Natural killer cell (primary cell): ENCODE measurements at places on chromosomes 11 and 22. TPM values are rescaled to one million over a fixed set of nuclear protein-coding genes. Genes with fewer than 3 reads are reported as not detected.
A peak's percentile ranks its signal among the peaks of the same experiment; 100 is the strongest.

CSNK2A3 gene
- total RNA-seq: 1.1 TPM

POTEH gene
- not detected for total RNA-seq

SHISA8 gene
- total RNA-seq: not detected

PHF21B gene
- not detected for total RNA-seq

APOA1 gene
- not detected for total RNA-seq

CABP7 gene
- 0.35 TPM for total RNA-seq

SPDYC gene
- not detected for total RNA-seq

RTN4RL2 gene
- total RNA-seq: 0.38 TPM

CDCA5 gene
- total RNA-seq: 3.8 TPM

DNA sequence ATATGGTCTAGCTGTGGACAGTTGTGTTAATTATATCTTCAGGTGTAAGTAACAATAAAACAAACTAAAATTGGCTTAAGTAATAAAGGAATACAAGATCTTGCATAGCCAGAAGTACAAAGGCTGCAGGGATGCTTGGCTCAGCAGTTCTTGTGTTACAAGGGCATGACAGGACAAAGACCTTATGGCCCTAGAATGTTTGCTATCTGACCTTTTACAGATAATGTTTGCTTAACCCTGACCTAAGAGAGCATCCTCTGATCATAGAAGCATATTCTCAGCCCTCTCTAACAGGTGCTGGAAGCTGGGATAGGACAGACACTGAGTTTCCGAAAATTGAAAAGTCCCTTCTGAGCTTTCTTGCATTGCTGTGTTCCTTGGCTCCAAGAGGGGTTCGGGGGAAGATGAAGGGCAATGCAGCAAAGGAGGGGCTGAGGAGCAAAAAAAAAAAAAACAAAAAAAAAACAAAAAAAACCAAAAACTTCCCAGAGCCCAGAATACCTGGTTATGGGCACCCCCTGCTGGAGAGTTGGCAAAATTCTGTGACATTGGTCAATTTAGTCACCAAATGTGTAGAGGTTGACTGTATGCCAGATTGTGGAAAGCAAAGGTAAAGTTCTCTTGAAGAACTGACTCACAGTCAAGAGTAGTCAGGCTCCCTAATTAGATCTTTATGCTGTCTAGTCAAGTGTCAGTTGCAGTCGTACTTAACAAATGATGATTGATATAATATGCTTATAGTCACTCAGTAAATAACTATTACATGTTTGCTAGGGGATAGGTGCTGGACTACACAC is 10.4 kb upstream of the HIKESHI start:
- H3K27ac ChIP-seq: no peak overlapping the region
- H3K27me3 ChIP-seq: no peaks in the 10 kb centered on the region
- DNase-seq: peak; percentile 78
- H3K4me3 ChIP-seq: no peak overlapping the region
- no peaks in the 10 kb centered on the region for H3K36me3 ChIP-seq
- peaks cover 11% of the 10 kb centered on the region for H3K4me1 ChIP-seq

GRCh38 chr11:132692891-132693290 is 839.4 kb downstream of the OPCML start:
- no peak overlapping the region for H3K4me3 ChIP-seq
- no peak for DNase-seq
- no peaks in the 10 kb centered on the region for H3K4me1 ChIP-seq
- no peaks in the 10 kb centered on the region for H3K36me3 ChIP-seq

- no peak overlapping the region for H3K27ac ChIP-seq
- no peak for DNase-seq
- H3K4me3 ChIP-seq: no peak overlapping the region
- H3K27me3 ChIP-seq: no peaks in the 10 kb centered on the region
- peaks cover 5% of the 10 kb centered on the region for H3K4me1 ChIP-seq
Measured at GRCh38 chr11:67593565-67593905, 9.9 kb downstream of the GSTP1 start.

- no peaks in the 10 kb centered on the region for H3K4me1 ChIP-seq
- no peak overlapping the region for H3K4me3 ChIP-seq
- H3K36me3 ChIP-seq: no peaks in the 10 kb centered on the region
- no peaks in the 10 kb centered on the region for H3K27me3 ChIP-seq
- DNase-seq: no peak
- no peak overlapping the region for H3K27ac ChIP-seq
Measured at GRCh38 chr11:30546334-30546733, 39.8 kb downstream of the MPPED2 start.

DNA sequence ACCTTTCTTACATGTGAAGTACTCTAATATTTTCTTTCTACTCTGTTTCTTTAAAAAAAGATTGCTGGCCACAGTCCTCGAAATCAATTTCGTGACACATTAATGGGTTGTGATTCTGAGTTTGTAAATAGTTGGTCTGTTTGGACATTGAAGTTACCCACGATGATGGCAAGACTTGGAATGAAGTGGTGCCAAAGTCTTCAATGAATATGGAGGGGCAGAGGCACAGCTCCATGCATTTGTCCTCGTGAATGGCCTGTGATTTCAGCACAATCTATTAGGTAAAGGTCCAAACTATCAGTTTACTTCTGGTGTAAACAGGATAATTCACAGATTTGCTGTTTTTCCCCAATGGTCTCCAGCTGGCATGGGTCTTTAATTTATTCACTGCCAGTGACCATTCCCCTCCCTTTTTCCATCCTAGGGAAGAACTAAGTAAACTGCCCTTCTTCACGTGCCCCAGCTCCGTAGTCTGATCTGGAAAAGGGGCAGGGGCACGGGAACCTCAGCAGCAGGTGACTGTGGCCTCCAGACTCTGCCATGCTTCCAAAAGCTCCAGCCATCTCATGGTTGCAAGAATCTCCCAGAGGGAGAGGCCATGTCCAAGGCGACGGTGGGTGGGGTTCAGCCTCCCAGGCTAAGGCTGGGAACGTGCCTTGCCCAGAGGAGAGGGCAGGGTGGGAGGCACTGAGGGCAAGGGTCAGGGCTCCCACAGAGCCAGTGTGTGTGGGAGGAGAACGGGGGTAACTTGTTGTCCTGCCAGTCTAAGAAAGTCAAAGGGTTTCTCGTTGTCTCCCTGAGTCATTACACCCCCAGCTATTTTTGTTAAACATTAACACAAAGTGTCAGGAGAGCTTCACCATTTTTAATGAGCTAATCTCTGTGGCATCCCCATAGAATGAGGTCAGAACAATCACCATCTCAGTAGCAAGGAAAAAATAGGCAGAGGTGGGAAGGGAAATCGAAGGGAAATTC is 16.9 kb upstream of the PEX26 start:
- no peak for DNase-seq
- no peak overlapping the region for H3K27ac ChIP-seq
- no peak overlapping the region for H3K4me3 ChIP-seq
- no peaks in the 10 kb centered on the region for H3K36me3 ChIP-seq

DNA sequence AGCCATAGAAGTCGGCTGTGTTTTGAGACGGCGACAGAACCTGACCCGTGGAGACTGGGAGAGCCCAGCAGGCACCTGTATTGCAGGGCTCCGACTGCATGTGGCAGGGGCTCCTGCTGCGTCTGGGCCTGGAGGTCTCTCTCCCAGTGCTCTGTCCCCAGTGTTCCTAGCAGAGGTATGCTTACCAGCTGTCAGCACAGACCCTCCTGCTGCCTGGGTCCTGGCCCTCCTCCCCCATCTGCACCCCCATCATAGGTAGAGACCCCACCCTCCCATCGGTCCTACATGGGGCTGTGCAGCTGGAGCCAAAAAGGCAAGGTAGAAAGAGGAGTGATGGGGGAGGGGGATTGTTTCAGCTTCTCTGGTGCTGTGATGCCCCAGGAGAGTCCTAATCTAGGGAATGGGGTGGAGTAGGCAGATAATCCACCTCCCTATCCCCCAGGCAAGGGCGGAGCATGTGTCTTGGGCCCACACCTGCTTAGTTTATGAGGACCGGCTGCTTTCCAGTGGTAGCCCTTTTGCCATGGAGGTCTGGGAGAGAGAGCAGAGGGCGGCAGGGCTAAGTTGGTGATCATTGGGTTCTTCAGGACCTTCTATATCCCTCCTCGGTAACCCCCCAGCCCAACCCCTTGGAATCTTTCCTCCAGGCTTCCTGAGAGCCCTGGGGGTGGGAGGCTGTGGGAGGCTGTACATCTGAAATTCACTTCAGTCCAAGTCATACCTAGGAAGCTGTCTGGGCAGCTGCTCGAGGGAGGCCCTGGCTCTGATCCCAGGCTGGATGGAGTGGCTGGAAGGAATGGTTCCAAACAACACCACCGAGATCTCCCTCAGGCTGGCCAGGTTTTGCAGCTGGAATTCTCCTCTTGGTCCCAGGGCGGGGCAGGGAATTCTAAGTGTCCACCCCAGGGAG is 5.3 kb downstream of the SLC7A4 start:
- H3K27ac ChIP-seq: no peak overlapping the region
- H3K4me1 ChIP-seq: peaks cover 16% of the 10 kb centered on the region
- H3K4me3 ChIP-seq: no peak overlapping the region
- DNase-seq: no peak
- H3K36me3 ChIP-seq: no peaks in the 10 kb centered on the region
- H3K27me3 ChIP-seq: peaks cover 3% of the 10 kb centered on the region

- no peak for DNase-seq
- peaks cover 17% of the 10 kb centered on the region for H3K27me3 ChIP-seq
- no peak overlapping the region for H3K4me3 ChIP-seq
Measured at GRCh38 chr11:12724301-12725054, 50.3 kb downstream of the TEAD1 start.

GRCh38 chr11:75072582-75072981 is 24.1 kb downstream of the OR2AT4 start:
- H3K4me3 ChIP-seq: no peak overlapping the region
- H3K27me3 ChIP-seq: no peaks in the 10 kb centered on the region

DNA sequence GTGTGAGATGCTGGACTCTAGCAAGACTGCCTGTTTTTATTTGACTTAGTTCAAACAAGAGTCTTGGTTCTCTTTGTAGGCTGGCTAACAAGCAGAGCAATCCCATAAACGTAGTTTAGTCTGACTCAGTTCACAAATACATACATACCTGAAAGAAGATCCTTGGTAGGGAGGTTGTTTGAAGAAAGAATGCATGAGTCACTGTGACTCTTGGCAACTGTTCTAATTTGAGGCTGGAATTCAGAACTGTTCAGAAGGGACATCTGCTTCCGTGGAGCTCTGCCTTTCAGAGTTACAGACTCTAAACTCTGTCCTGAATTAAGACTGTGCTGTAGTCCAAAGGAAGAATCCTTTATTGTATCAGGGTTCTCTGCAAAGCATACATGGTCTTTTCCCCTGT is 32.2 kb downstream of the C2CD3 start:
- H3K4me1 ChIP-seq: no peaks in the 10 kb centered on the region
- DNase-seq: no peak
- H3K4me3 ChIP-seq: no peak overlapping the region

- H3K4me3 ChIP-seq: no peak overlapping the region
- H3K27ac ChIP-seq: no peak overlapping the region
- no peaks in the 10 kb centered on the region for H3K36me3 ChIP-seq
Measured at GRCh38 chr22:44155115-44155514, 25.6 kb upstream of the PARVG start.

GRCh38 chr11:121179306-121179705 is 78.3 kb downstream of the TECTA start:
- no peaks in the 10 kb centered on the region for H3K4me1 ChIP-seq
- H3K4me3 ChIP-seq: no peak overlapping the region
- no peaks in the 10 kb centered on the region for H3K27me3 ChIP-seq

- no peaks in the 10 kb centered on the region for H3K4me1 ChIP-seq
- no peaks in the 10 kb centered on the region for H3K36me3 ChIP-seq
- no peak overlapping the region for H3K27ac ChIP-seq
- H3K27me3 ChIP-seq: peaks cover 2% of the 10 kb centered on the region
- DNase-seq: no peak
Measured at GRCh38 chr11:13108416-13108815, 99.3 kb downstream of the RASSF10 start.

GRCh38 chr11:121575250-121575962 is 122.6 kb upstream of the SORL1-AS1 start:
- H3K4me1 ChIP-seq: no peaks in the 10 kb centered on the region
- no peak overlapping the region for H3K4me3 ChIP-seq
- peaks cover 95% of the 10 kb centered on the region for H3K36me3 ChIP-seq
- H3K27ac ChIP-seq: no peak overlapping the region
- DNase-seq: no peak

DNA sequence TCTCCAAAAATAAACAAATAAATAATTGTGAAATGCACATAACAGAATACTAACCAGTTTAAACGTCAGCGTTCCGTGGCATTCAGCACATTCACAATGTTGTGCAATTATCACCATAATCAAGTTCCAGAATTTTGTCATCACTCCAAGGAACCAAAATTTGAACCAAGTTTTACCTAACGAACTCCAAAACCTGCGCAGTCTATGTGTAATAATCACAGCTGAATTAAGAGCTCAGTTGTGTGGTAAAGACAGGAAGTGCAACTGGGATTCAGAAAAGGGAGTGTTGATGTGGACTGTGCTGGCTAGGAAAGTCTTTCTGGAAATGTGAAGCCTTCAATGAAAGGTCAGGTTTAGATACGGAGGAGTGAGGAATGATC is 5.4 kb upstream of the MCAM start:
- H3K4me1 ChIP-seq: peaks cover 24% of the 10 kb centered on the region
- H3K27me3 ChIP-seq: peaks cover 9% of the 10 kb centered on the region
- H3K36me3 ChIP-seq: no peaks in the 10 kb centered on the region
- no peak overlapping the region for H3K27ac ChIP-seq

DNA sequence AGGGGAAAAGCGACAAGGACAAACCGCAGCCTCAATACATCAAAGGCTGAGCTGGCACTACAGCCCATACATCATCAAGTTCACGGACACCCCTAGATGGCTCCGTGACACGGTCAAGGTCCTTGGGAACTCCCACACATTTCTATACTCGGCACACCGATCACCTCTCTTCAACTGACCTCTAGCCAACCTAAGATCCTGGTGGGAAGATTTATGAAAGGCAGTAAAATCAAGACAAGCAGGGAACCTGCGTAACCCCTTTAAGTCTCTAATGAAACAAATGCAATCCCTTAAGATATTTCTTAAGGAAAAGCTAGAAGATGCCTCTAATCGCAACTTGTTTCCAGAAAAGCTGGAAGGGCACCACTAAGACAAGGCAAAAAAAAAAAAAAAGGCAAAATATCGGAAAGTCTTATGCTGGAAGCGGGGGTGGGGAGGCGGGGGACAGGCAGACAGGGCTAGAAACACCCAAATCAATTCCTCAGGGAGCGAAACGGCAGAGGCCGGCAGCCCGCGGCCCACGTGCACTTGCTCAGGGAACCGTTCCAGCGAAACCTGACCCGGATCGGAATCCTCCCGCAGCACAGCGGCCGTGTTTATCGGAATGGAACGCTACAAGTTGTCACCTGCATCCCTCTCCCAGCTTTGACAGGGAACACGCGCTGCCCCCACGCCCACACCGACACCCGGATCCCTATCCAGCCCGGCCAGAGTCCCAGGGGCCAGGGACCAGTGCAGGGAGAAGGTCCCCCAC is 1.4 kb downstream of the ARHGAP20 start:
- H3K4me1 ChIP-seq: peaks cover 24% of the 10 kb centered on the region
- peak overlapping the region; percentile 7 for H3K4me3 ChIP-seq
- H3K27me3 ChIP-seq: peaks cover 48% of the 10 kb centered on the region
- peak; percentile 2 for DNase-seq
- H3K36me3 ChIP-seq: no peaks in the 10 kb centered on the region

GRCh38 chr11:131748151-131749050 is 378.0 kb downstream of the NTM start:
- H3K4me1 ChIP-seq: no peaks in the 10 kb centered on the region
- H3K4me3 ChIP-seq: no peak overlapping the region
- DNase-seq: no peak
- H3K27me3 ChIP-seq: no peaks in the 10 kb centered on the region
